ENCODE measurements at places on chromosomes 4 and X.
A peak's percentile ranks its signal among the peaks of the same experiment; 100 is the strongest.

DNA sequence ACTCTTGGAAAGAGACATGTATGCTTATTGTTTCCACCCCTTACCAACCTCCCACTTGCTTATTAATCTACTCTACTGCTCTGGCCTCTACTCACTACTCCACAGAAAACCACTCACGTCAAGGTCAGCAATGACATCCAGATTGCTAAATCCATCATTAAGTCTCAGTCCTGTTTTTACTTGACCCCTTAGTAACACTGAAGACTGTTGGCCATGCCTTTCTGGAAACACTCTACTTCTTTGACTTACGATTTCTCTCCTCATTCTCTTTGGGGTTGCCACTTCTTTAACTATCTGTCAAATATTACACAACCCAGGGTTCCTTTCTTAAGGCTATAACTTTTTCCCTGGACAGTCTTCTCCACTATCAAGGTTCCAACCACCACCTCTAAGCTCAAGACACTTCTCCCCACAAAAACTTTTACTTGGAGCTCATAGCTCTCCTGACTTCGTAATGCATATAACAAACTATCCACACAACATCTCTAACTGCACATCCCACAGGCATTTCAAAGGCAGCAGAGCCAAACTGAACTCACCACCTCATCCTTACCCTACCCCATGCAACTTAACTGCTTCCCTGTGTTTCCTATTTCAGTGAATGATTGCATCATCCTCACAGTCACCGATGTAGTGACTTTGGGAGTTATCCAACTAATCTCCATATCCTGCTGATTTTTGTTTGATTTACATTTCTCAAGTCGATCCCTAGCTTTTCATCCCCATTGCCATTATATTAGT is 15.8 kb upstream of the MAGEA4 start:
- no peak for DNase-seq

DNA sequence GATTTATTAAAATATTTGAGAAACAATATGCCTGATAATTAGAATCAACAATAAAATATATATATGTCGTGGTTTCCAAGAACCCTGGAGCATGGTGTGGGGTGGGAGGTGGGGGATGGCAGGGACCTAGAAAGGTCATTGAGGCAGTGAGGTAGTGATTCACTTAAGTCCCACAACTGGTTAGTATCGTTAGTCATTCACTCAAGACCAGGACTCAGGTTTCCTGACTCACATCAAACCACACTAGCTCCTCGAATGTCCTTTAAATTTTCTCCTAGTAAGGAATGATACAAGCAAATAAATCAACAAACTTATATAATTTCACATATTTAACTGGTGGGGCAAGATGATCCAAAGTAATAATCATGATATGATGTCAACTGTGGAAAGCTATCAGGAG is 158.8 kb upstream of the AADAT start:
- DNase-seq, result no peak

- no peak for DNase-seq
Measured at GRCh38 chr4:94722748-94723147, 35.0 kb upstream of the BMPR1B start.

DNA sequence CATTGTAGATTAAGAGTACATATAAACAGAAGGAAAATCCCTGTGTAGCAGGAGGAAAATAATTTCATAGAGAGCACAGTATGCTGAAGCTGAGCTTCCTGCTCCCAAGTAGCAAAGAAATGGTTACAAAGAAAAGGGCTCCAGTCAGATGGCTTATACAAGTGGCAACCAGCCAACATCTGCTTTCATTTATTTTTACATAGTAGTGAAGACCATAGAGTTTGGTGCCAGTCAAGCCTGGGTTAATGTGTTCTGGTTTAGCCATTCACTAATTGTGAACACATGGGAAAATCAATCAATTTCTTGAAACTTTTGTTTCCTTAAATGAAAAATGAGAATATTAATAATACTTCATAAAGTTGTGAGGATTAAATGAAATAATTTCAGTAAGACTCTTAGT is 111.3 kb upstream of the ELOVL6 start:
- DNase-seq, result no peak

GRCh38 chr4:157994863-157995262 is 178.0 kb downstream of the GASK1B start:
- DNase-seq, result no peak

DNA sequence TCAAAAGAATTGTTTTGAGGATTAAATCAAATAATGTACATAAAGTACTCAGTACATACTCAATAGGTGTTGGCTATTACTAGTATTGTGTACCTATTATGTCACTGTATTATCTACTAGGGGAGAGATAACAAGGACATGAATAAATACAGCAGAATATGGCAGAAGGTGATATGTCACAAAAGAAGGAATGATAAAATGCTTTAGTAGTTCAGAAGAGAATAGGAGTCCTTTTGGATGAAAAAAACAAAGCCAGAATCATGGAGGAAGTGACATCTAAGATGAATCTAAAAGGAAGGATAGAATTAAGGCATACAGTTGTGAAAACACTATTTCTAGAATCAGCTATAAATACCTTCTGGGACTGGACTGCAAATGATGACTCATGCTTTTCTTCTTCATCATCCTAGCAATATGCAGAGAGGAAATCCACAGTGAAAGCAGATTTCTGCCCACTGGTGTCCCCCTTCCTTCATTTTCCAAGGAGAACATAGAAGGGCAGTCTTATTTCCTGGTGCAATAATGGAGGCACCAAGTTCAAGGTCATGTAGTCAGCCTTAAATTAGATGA is 98.7 kb downstream of the GLUD2 start:
- DNase-seq, result no peak

GRCh38 chr4:147160908-147161513 is 215.3 kb upstream of the TTC29 start:
- DNase-seq, result no peak

GRCh38 chr4:109302361-109303139 is at the start of gene COL25A1:
Gene COL25A1, minus strand, starts transcription at chr4:109302658.
- peak; percentile 81 for DNase-seq

- no peak for DNase-seq
Measured at GRCh38 chr4:101977076-101977475, 186.5 kb downstream of the BANK1 start.

DNA sequence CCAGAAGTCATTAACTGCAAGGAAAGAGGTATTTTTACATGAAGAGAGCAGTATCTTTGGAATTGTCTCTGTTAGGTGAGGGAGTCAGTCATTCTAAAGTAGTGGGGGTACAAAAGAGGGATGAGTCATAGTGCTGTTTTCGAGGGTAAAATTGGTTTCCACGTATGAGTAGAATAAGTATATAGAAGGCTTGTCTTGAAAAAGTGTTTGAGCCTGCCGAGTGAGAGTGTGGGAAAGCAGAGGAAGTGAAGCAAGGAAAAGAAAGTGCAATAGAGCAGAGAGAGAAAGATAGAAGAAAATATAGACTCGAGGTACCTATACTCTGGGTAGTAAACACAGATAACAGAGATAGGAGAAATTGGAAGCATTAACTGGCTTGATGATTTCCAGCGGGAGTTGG is 696.4 kb downstream of the DMD start:
- DNase-seq, result no peak

GRCh38 chr4:65510976-65511375 is 159.3 kb downstream of the EPHA5 start:
- no peak for DNase-seq

DNA sequence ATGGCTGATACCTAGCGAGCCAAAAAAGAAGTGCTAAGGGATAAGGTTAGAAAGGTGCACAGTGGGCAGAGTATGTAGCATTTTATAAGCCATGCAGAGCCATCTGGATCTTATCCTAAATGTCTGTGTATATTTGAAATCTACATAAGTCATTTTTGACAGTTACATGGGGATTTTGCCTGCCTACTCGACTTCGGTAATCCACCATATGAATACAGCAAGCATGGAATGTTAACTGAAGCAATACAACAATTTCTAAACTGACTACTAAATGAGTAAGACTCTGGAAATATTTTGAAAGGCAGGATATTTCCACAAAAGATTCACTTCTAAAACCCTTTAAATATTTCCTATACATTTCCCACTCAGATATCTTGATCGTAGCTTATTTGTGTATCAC is 122.5 kb downstream of the KCNIP4 start:
- DNase-seq, result no peak

- DNase-seq, result no peak
Measured at GRCh38 chr4:40934676-40935075, 184.9 kb downstream of the NSUN7 start.

DNA sequence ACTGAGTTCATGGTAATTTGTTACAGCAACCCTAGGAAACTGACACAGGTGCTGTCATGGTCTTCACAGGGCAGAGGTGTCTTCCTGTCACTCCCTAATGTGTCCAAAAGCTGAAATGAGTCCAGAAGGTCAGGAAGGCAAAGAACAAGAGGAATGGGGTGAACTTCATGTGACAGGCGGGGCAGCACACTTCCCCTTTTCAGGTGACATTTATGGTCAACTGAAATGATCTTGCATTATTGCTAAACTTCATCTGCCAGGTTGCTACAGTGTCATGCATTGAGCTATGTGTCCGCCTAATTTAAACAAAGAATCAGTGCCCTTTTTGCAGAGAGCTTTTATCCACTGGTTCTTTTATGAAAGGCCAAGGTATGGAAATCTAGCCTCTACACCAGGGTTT is 15.9 kb upstream of the CCDC149 start:
- DNase-seq, result no peak
